Brain (organoid and tissue), 16 donors: ENCODE measurements at places on chromosomes 1 and 21.

GRCh38 chr1:219189021-219189824 is 15.5 kb downstream of the LYPLAL1 start:
- DNase-seq = no peak

DNA sequence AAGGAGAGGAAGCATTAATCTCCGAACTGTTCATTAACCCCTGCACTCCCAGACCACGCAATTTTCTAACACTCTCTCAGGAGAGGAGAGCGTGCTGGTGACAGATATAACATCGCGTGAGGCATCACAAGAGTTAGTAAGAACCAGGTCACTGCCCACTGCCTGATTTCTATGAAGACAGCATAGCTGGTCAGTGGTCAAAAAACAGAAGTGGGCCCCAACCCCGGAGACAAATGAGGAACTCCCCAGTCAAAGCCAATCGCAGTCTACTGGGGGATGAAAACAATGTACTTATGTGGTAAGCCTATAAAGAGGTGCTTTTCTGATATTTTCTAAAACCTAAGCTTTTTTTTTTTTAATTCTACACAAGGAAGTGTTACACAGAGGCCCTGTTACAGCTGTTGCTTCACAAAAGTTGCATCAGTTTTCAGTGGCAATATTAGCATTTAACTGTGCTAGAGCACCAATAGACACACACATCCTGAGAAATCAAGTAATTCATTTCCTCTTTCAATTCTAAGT is 231.8 kb upstream of the IRF2BP2 start:
- DNase-seq = no peak

DNA sequence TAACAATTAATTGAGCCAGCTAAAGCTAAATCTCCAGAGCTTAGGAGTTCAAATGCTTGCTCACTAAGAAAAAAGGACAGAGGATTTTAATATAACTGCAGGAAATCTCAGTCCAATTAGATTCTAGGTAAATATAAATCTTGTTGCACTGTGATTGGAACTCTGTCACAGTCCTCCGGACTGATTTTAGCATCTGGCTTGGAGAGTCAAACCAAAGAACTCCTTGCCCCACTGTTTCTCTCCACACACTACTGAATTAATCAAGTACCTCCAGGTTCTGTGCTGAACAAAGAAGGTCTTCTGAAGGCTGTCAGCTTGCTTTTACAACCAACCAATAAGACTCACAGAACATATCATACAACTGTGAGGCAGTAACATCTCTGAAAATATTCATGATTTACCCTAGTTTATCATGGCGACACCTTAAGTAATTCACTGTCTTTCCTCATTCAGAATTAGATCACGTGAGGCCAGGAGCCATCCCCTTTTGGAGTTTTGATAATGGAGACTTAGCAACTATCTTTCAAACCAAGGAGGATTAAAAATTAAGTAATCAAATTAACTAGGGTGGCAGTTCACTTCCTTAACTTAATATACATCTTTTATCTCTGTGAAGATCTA is 176.0 kb downstream of the RERE start:
- DNase-seq = peak; percentile 60

DNA sequence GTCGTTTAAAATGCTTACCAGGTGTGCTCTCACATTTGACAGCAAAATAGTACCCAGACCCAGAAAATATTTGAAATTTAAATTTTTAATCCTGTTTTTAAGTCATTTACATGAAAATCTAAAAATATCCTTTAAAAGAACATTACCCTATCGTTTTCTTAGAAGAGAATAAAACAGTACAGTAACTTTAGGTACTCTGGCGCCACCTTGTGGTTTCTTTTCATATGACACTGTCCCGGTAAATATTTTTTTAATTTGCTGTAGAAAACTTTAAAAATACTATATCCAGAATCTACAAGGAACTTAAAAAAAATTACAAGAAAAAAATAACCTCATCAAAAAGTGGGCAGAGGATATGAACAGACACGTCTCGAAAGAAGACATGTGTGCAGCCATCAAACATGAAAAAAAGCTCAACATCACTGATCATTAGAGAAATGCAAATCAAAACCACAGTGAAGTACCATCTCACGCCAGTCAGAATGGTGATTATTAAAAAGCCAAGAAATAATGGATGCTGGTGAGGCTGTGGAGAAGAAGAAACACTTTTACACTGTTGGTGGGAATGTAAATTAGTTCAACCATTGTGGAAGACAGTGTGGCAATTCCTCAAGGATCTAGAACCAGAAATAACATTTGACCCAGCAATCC is 129.2 kb downstream of the RGS21 start:
- peak; percentile 87 for DNase-seq

GRCh38 chr1:46464013-46464548 is 25.6 kb upstream of the DMBX1 start:
- no peak for DNase-seq

GRCh38 chr1:157390651-157391050 is 161.7 kb downstream of the FCRL5 start:
- DNase-seq = no peak
